ENCODE measurements at places on chromosomes 6 and 20. TPM values are rescaled to one million over a fixed set of nuclear protein-coding genes. Genes with fewer than 3 reads are reported as not detected.

TRMT6 gene
- 8.8 TPM for total RNA-seq

SEL1L2 gene
- not detected for total RNA-seq

LY6G5C gene
- total RNA-seq = 1.3 TPM

NKAPL gene
- total RNA-seq = 0.43 TPM

MMS22L gene
- 44.1 TPM for total RNA-seq

ZBTB46 gene
- total RNA-seq = 3.2 TPM

MUC21 gene
- total RNA-seq = not detected

GABRR1 gene
- total RNA-seq = not detected

TMEM170B gene
- 9.6 TPM for total RNA-seq

CRIP3 gene
- not detected for total RNA-seq

MBOAT1 gene
- 6.0 TPM for total RNA-seq

SRC gene
- total RNA-seq = 17.0 TPM

SALL4 gene
- total RNA-seq = 0.14 TPM

ERVFRD-1 gene
- total RNA-seq = not detected

UFL1 gene
- 33.1 TPM for total RNA-seq

PAK1IP1 gene
- total RNA-seq = 35.6 TPM

RIPOR3 gene
- total RNA-seq = not detected
